ENCODE measurements at places on chromosomes 1 and 21. TPM values are rescaled to one million over a fixed set of nuclear protein-coding genes. Genes with fewer than 3 reads are reported as not detected.

DNA sequence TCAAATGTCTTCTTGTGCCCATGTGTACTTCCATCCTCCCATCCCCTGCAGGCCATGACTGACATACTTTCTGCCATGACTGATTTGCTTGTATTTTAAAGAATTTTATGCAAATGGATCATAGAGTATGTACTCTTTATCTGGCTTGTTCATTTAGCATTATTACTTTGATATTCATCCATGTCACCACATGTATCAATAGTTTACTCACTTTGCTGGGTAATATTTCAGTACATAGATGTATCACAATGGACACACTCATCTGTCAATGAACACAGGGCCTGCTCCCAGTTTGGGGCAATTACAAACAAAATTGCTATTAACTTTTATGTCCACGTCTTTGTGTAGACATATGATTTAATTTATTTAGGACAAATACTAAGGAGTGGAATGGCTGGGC is 259.1 kb downstream of the SDCCAG8 start:
- no peak for DNase-seq

DNA sequence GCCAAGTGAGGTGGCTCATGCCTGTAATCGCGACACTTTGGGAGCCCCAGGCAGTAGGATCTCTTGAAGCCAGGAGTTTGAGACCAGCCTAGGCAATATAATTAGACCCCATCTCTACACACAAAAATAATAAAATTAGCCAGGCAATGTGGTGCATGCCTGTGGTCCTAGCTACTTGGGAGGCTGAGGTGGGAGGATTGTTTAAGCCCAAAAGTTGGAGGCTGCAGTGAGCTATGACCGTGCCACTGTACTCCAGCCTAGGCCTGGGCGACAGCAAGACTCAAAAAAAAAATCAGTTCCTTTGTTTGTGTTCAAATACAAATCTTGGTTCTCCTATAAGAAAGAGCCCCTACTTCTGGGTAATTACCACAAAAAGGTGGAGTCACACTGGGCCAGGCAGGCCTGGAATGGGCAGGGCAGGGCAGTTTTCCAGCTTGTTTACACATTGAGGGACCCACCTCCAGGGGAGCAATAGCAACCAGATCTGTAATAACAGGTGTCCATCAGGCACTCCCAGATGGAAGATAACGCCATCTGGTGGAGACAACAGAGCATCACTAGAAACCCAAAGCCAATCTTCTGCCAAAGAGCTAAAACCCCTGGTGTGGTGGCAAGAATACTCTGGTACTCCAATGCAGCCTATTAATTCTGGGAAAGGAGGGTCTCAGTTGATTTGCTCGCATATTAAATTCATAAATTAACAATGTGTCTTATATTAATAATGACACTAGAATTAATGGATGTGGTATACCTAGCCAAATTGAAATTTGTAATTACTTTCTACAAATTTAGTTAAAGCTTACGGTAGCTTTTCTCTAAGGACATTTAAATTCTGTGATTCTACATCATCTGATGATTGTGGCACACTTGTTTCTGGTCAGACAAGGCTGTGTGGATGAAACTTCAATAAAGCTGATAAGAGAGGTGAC is 13.2 kb downstream of the PPP1R15B start:
- peak; percentile 86 for DNase-seq

- no peak for DNase-seq
Observed at GRCh38 chr1:168621356-168621755, 45.0 kb downstream of the XCL1 start.

DNA sequence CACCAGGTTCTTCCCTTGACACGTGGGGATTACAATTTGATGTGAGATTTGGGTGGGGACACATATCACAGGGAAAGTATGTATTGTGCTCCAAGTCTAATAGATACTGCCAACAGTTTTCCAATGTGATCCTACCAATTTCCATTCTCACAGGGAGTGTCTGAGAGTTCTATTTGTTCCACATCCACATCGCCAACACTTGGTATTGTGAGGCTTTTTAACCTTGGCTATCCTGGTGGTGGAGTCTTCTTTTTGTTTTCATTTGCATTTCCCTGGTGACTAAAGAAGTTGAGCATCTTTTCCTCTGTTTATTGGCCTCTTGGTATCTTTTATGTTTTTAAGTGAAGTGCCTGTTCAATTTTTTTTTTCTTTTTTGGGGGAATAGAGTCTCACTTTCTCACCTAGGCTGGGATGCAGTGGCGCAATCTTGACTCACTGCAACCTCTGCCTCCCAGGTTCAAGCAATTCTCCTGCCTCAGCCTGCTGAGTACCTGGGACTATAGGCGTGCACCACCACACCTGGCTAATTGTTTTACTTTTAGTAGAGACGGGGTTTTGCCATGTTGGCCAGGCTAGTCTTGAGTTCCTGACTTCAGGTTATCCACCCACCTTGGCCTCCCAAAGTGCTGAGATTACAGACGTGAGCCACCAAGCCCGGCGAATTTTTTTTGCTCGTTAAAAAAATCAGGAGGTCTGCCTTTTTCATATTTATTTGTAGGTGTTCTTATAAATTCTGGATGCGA is 15.9 kb upstream of the PADI1 start:
- no peak for DNase-seq

The AIRE gene
- 0.09 TPM for total RNA-seq

DNA sequence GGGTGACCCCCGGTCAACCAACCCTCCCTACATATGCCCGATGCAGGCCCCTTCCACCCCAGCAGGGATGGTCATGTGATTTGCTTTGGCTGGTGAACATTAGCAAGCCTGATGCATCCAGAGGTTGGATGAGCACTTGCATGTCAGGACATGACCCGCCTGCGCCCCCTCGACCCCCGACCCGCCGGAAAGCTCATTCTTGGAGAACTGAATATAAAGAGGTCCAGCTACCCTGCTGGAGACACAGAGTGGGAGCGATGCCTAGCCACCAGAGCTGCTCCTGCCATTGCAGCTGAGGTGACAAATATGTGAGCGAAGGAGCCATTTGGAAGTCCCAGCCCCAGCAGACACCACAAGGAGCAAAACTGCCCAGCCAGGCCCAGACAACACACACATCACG is 39.6 kb downstream of the COA6 start:
- DNase-seq: no peak

DNA sequence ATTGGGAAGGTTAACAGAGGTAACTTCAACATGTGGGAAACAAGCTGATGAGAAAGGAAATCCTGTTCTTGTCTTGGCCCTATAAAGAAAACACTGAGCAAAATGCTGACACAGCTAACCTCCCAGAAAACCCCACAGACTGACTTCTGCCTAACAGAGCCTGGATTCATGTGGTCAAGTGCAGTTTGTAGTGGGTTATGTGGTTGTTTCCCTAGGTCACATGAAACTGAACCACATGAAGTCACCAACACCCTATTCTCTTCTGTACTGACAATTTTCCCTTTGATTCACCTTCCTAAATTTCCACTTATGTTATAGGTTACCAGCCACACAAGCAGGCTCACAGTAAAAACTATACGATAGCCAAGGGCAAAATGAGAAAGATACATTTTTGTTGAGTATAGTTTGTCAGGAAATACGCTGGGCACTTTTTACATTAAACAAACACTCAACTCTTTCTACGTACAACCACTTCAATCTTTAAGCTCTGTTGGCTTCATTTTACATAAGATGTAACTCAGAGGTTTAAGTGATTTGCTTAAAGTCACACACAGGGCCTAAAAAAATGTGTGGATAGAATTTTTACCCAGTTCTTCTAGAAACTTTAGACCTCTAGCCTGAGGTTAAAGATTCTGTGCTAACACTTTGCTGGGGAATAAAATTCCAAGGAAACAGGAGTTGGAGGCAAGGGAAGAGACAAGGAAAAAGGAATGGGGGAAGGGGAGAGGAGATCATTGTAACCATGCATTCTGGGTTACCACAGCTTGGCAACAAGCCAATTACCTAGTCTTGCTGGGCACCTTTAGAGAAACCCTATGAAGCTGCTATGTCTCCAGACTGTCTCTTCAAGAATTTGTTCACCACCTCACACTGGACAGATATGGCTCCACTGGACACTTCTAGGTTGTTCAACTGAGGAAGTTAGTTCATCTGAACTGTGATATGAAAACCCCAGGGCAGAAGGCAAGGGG is 601.6 kb upstream of the USP24 start:
- no peak for DNase-seq

GRCh38 chr1:147283011-147283410 is 40.5 kb downstream of the CHD1L start:
- no peak for DNase-seq

DNA sequence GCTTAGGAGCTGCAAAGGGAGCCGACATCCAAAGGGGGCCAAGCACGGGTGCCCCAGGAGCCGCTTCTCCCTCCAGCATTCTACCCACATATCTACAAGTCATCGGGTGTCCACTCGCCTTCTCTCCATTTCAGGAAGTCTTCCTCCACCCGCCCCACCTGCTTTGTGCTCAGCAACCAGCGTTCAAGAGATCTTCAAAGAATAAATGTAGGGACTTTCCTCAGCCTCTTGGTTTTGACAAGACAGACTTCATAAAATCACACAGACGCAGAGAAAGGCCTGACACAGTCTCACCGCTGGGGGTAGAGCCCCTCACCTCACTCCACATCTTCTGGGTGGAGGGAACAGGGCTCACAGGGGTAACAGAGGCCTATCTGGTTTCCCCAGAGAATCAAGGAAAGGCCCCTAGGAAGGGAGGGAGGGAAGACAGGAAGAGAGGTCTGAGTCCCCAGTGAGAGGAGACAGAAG is 49.5 kb downstream of the SSBP3 start:
- peak; percentile 70 for DNase-seq

DNA sequence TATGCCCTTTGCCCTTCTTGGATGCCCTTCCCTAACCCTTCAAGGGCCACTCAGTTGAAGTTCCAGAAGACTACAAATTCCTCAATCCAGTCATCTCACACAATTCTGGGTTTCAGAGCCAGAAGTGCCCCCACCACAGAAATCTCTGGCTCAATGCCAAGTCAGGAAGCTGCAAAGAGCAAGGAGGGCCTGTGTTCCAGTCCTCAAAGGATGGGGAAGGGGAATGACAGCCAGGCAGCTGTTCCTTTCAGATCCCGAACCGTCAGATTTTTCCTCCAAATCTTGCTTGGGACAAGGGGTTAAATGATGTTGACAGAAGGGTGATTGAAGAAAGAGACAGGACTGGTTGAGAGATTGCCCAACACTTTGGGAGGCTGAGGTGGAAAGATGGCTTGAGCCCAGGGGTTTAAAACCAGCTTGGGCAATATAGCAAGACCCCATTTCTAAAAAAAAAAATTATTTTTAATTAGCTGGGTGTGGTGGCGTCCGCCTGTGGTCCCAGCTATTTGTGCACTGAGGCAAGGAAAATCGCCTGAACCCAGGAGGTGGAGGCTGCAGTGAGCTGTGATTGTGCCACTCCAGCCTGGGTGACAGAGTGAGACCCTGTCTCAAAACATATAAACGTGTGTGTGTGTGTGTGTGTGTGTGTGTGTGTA is 716 bp upstream of the HPDL start:
- DNase-seq: no peak

GRCh38 chr21:26082549-26082948 is 88.0 kb downstream of the APP start:
- DNase-seq: no peak

GRCh38 chr1:40045766-40046165 is 5.2 kb downstream of the CAP1 start:
- DNase-seq: no peak

The ARHGEF16 gene
- total RNA-seq: 0.45 TPM

- DNase-seq: no peak
Observed at GRCh38 chr1:182119631-182120030, 58.1 kb upstream of the ZNF648 start.

The ENTREP3 gene
- 7.0 TPM for total RNA-seq

- no peak for DNase-seq
Observed at GRCh38 chr1:42944246-42944928, 14.3 kb downstream of the SLC2A1 start.

The C1orf116 gene
- total RNA-seq: 0.09 TPM

GRCh38 chr1:221719987-221720386 is 21.9 kb downstream of the DUSP10 start:
- no peak for DNase-seq

DNA sequence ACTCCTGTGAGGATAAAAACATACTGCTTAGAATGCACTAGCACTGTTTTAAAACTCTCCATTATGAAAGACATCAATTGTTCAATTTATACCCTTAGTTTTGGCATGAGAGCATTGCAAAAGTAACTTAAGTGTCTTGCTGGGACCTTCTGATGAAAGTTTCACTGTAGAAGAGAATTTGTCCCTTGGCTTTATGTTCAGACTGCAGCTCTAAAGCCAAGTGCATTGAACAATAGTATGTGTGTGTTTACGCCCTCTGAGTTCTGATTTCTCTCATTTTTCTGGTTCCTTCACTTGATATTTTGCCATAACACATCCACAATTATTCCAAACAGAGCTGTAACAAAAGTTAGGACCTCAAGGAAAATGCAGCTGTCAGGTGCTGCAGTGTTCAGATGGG is 474.6 kb downstream of the DISC1 start:
- no peak for DNase-seq

The FNDC10 gene
- 2.3 TPM for total RNA-seq

The ITLN2 gene
- total RNA-seq: not detected

- DNase-seq: no peak
Observed at GRCh38 chr1:173139706-173140105, 67.4 kb downstream of the TNFSF4 start.

DNA sequence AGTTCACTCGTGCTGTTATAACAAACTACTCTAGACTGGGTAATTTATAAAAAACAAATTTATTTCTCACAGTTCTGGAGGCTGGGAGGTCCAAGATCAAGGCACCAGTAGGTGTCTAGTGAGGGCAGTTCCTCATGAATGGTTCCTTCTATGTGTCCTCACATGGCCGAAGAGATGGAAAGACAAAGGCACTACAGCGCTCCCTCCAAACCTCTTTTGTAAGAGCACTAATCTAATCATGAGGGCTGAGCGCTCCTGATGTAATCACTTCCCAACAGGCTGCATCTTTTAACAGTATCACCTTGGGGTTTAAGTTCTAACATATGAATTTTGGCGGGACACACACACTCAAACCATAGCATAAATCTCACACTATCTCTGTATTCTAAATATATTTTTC is 54.0 kb upstream of the KANK4 start:
- no peak for DNase-seq

- no peak for DNase-seq
Observed at GRCh38 chr1:38053416-38054091, 7.0 kb upstream of the POU3F1 start.

DNA sequence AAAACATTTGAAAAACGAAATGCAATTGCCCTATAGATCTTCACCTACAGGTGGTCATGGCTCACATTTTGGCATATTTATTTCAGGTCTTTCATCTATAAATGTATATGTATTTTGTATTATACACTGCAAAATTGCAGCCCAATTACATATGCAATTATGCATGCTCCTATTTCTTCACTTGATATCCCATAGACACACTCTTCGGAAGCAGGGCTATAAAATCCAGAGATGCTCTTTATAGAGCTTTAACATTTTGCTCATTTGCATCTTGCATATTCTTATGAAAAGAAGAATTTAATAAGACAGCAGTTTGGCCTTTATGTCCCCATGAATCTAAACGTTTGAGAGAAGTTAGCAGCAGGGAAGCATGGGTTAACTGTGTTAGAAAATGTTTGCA is 44.7 kb upstream of the PALMD start:
- DNase-seq: no peak

Data from cerebellum (tissue), 4 donors.